Activated CD4-positive, alpha-beta T cell treated with anti-CD3 and anti-CD28 coated beads, Interleukin-2, amount 50 U/mL, for 24 hours (primary cell): ENCODE measurements at places on chromosomes 16 and 17.

DNA sequence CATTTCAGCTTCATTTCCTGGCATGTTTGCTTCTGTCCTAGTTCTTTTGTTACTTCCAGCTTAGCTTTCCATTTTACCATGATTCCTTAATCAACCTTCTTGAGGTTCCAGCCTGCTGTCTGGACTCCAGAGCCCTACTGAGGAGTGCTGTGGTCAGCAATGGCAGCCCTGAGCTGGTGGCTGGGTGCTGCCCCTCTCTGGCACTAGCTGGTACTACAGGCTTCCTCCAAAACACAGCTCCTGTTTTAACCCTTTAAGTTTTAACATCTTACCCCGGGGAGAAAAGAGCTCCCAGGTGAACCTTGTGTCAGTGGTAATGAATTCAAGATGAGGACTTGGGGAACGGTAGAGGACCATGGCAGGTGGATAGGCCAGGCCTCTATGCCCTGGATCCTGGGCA, 395.5 kb downstream of the TMEM114 start:
- no peak for DNase-seq

DNA sequence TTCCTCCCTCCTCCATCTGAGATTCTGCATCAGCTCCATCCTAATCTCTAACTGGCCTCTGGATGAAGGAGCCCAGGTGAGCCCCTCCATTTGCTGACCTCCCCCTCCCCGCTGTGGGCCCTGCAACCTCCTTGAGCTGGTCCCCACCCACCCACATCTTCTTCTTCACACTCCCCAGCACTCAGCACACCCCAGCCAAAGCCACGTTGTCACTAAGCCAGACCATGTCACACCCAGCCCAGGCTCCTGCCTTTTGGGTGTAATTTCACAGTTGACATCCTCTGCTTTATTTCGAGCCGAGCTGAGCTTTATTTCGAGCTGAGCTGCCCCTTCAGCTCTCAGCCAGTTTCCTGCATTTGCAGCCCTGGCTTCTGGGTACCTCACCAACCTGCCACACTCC, 282.7 kb upstream of the TNRC6C start:
- no peak for DNase-seq

GRCh38 chr17:78970834-78971755, 8.6 kb downstream of the LGALS3BP start:
- DNase-seq = peak; percentile 63

DNA sequence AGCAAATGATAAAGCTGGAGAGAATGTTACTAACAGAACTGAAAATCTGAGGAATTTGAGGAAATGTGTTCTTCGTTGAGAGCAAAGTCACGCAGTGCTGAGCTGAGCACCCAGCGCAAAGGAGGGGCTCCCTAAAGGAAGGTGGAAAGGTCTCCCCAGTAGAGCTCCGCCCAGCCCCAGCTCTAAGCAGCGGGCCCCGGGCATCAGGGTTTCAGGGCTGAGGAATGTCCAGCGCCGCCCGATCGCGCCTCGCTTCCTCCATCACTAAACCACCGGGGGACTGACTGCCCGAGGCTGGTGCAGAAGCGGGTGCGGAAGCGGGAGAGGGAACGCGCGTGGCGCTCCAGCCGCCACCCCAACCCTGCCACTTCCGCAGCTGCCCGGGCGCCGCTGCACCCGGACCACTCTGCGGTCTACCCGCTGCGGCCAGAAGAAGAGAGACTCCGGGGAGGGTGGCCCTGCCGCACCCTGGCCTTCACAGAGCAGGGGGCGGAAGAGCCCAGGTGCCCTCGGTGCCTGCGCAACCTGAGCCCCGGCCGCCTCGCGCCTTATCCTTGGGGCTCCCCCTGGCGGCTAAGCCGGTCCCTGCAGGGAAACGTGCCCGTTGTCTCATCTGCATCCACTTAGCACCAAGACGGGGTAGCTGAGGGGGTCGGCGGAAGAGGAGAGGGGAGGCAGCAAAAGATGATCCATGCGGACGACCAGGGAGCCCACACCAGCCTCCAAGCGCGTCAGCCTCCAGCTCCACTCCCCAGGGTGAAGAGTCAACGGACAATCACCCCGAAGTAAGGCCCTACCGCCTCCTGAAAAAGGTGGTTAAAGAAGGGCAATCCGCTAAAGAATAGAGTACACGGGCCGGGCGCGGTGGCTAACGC, 12.4 kb upstream of the GUCY2D start:
- peak; percentile 91 for DNase-seq

DNA sequence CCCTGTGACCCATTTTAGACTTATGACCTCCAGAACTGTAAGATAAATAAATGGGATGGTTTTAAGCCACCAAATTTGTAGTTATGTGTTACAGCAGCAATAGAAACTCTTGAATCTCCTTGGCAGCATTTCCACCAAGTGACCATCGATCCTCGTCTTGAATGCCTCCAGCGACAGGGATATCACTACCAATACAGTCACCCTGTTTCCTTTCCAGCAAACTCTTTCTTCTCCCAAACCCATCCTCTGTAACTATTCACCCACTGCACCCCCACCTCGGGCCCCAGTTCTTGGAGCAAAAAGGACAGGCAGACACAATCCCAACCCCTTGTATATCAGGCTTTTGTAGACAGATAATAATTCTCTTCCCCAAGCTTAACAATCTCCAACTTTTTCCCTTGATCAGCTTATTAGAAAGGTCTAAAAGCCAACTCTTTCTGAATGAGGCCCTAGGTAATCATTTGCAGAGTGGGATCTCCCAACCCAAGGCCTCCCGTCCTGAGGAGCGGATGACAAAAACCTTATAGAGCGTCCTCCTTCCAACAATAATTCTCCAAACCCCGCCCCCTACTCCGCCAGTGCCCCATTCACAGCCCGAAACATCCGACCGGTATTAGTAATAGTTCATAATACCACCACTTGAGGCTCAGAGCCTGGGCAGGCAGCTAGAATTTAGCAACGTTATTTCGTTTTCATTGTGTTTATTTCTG, 14.7 kb upstream of the PLLP start:
- DNase-seq = no peak

- no peak for DNase-seq
Measured at GRCh38 chr17:78647032-78647431, 69.8 kb upstream of the DNAH17 start.

DNA sequence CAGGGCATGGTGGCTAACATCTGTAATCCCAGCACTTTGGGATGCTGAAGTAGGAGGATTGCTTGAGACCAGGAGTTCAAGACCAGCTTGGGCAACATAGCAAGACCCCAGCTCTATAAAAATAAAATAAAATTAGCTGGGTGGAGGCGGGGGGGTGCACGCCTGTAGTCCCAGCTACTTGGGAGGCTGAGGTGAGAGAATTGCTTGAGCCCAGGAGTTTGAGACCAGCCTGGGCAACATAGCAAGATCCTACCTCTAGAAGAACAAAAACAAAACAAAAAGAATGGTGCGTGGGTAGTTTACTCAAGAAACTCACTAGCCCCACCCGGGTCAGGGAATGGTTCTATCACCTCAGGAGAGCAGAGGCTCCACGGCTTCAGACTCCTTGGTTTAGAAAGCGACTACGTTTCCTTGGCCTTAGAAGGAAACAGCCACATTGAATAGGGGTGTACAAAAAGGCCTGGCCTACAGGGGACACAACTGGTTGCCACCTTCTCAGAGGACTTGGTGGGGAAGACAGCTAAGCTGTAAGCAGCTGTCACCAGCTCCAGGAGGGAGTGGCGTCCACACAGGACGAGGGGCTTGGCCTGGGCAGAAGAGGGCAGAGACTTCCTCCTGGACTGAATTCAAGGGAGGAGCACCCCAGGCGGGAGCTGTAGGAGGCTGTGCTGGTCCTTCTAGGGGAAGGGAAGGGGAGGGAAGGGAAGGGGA, 716 bp downstream of the TK1 start:
- no peak for DNase-seq

- DNase-seq = no peak
Measured at GRCh38 chr17:45296003-45296832, 20.6 kb downstream of the MAP3K14 start.

DNA sequence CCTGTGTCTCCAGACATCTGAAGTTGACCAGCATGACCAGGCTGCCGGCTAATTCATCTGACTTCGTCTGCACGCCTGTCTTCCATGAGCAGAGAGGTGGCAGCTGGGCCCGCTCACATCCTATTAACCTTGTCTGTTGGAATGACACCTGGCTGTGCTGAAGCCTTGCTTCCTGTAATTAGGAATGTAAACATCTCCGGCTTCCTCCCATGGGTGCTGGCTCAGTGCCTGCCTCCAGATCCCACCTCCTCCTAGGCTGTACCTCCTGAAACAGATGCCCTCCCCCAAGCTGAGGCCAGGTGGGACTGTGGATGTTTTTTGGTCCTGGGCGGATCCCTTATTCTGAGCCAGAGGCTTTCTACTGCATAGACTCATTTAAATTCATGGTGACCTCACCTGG, 296.3 kb downstream of the HS3ST4 start:
- no peak for DNase-seq

DNA sequence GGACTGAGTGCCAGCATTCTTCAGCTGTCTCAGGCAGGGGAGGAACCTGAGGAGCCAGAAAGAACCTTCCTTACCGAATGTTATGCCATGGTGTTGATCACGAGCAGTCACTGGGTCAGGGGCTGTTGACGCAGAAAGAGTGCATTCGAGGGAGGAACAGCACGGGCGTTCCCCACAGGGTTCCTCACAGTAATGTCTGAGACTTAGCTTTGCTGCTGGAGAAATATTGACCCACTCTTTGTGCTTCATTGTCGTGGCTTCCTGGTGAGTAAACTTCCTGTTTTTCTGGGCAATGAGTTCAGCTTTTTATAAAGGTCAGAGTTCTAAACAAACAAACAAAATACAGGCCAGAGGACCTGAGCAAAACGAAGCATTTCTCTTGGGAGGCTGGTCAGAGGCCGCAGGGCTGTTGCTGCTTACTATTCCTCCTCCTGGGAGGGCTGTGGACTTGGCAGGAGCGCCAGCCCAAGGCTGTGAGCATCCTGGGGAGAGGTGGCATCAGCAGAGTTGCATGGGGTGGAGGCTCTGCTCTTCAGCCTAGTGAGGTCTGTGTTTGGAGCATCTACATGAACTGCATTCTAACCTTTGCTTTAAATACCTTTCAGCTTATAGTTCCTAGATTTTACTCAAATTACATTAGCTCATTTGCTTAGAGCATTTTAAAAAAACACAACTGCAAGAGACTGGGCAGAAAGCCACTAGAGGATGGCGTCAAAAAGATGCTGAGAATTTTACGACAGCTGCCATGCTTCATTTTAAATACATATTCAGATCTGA, 143.1 kb upstream of the CACNG5 start:
- DNase-seq = no peak

DNA sequence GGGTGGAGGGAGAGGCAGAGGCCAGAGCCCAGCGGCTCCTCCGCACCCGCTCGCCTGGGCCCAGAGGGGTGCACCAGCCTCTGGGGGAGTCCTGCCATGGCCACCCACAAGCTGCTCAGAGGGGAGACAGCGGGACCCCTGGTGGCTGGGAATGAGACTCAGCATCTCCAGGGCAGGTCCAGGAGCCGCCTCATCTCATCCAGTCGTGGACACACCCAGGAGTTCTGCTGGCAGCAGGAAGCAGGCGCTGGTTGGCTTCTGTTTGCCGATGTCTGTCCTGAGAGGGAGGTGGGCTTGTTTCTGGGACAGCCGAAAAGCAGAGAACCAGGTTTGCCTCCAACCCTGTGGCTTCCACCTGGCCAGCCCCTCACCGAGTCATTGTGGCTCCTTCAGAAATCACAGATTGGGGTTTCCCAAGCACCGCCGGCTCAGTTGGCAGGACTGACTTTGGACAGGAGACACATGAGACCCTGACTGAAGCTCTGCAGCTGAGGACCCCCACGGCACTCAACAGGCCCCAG, 49.6 kb upstream of the ENPP7 start:
- DNase-seq = no peak

DNA sequence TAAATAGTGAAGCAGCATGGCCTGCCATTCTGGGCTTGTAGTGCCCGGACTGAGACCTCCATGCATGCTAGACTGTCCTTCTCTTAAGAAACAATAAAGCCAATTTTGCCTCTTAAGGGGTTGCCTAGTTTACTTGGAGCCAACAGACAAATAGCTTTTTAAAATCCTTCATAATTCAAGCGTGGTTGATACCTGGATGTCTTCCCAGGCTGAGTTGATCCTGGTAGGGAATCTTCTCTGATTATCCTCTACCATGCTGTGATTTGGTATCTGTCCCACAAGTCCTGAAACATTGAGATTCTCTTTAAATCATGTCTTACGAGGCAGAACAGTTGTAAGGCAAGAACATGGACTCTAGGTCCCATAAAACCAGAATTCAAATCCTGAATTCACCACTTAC, 359.6 kb upstream of the CCL2 start:
- DNase-seq = no peak

- DNase-seq = no peak
Measured at GRCh38 chr17:4931963-4932362, at the start of gene GP1BA. Gene GP1BA (plus strand): TSS chr17:4932277. CDS start chr17:4932605, 328 bp downstream.

DNA sequence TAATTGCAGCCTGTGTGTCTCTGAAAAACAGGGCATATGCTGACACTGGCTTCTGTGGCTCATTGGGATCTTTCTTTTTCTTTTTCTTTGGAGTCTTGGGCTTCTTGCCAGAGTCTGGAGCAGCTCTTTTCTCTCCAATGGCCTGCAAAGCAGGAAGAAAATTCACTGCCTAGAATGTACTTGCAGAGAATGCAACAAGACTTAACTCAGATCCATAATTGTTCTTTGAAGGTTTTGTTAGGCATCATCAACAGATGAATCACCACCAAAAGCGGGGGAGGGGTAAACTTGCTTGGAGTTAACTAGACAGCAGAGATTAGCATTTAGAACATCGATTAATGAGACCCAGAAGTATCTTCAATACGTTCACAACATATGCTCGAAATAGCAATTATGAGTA, 100.9 kb downstream of the TOX3 start:
- DNase-seq = no peak

DNA sequence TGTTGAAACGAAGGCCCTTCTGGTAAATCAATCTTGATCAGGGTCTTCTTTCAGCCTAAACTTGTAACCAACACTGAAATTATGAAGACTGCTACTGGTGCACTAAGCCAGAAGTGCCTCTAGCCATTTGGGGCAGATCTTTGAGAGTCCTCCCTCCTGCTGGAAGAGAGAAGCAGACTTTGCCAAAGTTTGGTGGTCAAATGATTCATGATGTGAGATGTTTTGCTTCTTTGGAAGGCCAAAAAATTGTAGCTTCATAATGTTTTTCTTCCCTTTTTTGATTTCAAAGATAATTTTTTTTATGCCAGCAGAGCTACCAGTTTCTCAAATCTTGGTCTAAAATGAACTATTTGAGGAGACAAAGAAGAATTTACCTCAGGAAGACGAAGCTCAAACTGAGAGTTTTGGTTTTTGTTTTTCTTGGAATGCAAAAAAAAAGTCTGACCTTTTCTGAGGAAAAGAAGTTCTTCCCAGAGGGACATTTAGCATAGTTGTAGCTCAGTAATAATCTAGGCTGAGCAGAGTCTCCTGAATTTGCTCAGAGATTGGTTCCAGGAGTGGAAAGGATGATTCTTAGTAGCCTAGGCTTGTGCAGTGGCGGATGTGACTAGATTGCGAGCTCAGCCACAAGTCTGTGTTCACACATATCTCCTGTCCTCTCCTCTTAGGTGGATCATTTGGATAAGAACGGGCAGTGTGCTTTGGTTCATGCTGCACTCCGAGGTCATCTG, 50.9 kb downstream of the CYB561 start:
- no peak for DNase-seq

- no peak for DNase-seq
Measured at GRCh38 chr17:59311051-59311468, 20.4 kb upstream of the YPEL2 start.

GRCh38 chr17:63492940-63493339, 16.1 kb downstream of the ACE start:
- no peak for DNase-seq

GRCh38 chr16:28309811-28310311, 17.5 kb downstream of the SBK1 start:
- DNase-seq = peak; percentile 67
